Cortex of kidney (tissue), 1 donor: ENCODE measurements at places on chromosomes 1 and 21.

- no peak for DNase-seq
These were observed 315.3 kb downstream of the TPR start for GRCh38 chr1:186059752-186060151.

GRCh38 chr1:154460695-154461260 lies 41.2 kb upstream of the TDRD10 start:
- DNase-seq = no peak

GRCh38 chr1:86971778-86972177 lies 57.3 kb downstream of the HS2ST1 start:
- no peak for DNase-seq

DNA sequence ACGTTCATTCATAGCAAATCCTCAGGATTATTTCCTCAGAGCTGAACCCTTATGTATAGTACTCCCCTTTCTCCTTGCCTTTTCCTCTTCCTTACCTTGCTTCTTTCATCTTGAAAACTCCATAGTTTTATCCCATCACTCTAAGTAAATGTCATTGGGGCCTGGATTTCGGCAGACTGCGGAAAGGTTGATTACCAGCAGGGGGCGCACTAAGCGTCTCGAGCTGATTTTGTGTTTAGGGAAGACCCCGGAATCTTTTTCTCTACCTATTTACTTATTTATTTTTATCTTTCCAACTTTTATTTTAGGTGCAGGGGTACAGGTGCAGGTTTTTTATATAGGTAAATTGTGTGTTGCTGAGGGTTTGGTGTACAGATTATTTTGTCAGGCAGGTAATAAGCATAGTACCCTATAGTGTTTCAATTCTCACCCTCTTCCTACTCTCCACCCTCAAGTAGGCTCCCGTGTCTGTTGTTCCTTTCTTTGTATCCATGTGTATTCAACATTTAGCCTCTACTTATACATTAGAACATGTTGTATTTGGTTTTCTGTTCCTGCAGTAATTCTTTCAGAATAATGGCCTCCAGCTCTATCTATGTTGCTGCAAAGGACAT lies 11.4 kb upstream of the MTARC1 start:
- no peak for DNase-seq

DNA sequence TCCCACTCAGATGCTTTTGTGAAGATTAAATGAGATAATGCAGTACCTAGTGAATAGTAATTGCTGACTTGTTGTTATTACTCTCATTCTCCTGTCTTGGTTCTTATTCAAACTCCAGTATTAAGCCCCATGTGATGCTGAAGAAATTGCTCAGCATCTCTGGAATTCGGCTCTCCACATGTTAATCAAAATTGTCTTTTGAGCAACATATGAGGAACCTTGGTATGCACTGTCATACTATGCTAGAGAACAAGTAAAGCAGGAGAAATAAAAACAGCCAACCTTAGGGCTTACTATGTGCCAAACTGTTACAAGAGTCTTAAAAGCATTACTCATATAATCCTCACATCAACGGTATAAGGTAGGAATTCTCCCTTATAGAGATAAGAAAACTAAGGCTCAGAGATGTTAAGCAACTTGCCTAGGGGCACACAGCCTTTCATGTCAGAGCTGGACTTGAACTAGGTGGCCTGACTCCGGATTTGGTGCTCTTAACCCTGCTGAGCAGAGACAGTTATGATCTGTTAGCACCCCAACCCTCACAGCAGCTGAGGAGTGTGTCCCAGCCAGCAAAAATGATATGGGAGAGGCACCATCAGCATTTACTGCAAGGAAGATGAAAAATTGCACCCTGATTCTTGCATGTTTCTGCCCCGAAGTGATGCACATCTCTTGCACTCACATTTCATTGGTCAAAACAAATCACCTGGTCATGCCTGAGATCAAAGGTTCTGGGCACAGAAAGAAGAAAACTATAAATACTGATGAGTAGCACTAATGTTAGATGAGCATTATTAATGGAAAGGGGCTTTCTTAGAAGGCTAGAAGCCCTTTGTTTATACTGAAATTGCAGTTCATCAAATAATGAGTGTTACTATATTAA lies 102.3 kb downstream of the OMA1 start:
- DNase-seq = no peak

DNA sequence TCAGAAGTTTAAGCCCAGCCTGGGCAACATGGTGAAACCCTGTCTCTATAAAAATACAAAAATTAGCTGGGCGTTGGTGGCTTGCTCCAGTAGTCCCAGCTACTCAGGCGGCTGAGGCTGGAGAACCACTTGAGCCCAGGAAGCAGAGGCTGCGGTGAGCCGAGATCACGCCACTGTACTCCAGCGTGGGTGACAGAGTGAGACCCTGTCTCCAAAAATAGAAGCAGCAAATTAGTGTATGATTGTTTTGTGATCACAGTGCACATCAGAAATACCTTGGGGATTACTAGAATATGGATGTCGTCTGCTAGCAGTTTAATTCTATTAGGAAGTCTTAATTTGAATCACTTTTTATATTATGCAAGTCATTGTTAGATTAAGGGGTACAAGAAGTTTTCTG lies 59.0 kb downstream of the ZBTB17 start:
- DNase-seq = no peak

DNA sequence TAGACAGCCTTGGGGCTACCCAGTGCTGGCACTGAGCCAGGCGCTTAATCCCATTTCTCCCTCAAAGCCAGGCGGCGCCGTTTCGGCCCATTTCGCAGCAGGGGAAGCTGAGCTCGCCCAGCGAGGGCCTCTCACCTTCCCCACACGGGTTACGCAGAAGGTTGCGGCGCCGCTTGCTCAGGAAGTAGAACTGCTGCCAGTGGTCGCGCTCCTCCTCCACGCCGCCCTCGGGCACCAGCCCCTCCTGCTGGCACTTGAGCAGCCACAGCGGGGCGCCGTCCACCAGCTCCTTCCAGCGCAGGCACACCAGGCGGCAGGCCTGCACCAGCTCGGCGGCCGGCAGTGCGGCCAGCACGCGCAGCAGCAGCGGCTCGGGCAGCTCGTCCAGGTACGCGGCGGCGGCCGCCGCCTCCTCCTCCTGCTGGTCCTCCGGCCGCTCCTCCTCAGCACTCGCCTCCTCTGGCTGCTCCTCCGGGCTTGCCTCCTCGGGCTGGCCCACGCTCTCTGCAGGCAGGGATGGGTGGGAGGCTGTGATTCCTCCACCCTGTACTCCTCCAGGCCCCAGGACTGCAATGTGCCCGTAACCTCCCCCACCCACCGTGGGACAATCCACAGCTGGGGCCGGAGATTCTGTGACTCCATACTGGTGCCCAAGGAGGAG lies 3.8 kb downstream of the FBXO2 start:
- DNase-seq = no peak

DNA sequence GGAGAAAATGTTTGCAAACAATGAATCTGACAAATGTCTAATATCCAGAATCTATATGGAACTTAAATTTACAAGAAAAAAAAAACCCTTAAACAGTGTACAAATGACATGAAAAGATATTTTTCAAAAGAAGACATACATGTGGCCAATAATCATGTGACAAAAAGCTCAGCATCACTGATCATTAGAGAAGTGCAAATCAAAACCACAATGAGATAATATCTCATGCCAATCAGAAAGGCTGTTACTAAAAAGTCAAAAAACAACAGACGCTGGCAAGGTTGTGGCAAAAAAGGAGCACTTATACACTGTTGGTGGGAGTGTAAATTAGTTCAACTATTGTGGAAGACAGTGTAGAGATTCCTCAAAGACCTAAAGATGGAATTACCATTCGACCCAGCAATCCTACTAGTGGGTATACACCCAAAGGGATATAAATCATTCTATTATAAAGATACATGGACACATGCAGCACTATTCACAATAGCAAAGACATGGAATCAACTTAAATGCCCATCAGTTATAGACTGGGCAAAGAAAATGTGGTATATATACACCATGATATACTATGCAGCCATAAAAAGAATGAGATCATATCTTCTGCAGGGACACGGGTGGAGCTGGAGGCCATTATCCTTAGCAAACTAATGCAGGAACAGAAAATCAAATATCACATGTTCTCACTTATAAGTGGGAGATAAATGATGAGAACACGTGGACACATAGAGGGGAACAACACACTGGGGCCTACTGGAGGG lies 123.2 kb downstream of the PTPRC start:
- no peak for DNase-seq

DNA sequence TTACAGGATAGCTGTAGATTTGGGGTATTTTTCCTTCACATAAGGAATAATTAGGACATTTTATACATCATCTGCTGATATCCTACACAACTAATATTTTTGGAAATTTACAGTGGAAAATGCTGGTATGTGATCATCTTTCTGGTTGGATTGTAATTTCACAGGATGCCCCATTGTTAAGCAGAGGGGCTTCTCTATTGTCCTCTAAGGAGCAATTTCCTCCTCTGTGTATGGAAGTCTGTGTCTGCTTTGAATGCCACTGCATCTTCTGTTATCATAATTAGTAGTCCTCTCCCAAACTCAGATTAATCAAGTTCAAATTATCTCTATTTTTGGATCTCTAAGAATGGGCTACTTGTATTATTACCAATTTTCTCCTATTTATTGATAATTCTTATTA lies 988.1 kb upstream of the B3GALT2 start:
- DNase-seq = no peak

DNA sequence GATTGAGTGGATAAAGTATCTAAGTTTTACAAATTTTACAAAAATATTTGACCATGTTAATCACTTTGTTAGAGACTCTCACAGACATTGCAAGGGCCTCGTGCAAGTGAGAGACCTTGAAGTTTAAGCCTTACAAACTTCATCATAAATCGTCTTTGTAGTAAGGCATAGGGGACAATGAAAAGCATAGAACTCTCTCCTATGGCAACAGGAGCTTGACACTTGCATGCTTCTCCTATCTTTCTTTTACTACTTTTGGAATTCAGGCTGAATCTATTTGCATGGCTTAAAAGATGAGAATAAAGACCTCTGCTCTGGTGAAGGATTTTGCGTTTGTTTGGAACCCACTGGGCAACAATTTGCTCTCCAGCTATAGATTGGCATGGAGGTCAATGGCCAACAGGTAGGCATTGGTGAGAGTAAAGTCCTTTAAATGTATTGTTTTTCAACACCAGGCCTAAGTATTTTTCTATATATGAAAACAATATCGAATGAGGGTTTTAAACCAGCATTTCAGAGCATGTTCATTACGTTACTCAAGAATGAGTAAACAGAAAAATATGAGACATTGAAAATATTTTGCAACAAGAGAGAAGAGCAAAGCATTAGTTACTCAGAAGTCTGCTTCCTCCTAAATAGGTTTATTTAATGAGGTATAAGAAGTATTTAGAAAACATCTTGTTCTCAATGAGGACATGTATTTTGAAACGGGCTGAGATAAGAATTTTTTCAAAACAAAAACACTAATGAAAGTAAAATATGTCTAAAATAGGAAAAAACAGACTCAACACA lies 192.2 kb downstream of the TGFB2 start:
- DNase-seq = no peak

DNA sequence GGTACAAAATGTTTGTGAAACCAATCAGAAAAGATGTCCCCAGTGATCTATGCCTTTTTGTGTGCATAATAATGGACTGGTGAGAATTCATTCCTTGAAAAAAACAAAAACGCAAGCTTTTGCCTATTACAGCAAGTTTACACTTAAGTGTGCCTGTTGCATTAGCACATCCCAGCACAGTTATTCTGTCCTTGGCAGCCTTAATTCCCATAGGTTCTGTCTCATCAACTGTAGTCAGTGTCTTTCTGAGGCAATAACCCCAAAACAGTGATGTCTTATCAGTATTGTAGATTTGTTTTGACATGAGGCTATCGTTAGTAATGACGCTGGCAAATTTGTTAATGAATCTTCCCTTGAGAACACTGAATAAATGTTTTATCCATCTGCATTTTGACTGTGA lies 109.9 kb upstream of the KCTD3 start:
- DNase-seq = no peak

GRCh38 chr1:226603858-226604559 lies 55.4 kb downstream of the STUM start:
- DNase-seq = no peak

GRCh38 chr21:34559089-34559631 lies 47.1 kb upstream of the KCNE1 start:
- DNase-seq = no peak

- no peak for DNase-seq
These were observed at the start of gene SMCP for GRCh38 chr1:152878042-152878441. SMCP (plus strand) TSS chr1:152878322; CDS start chr1:152884423, 6,101 bp downstream.

GRCh38 chr1:171090604-171091003 lies at the start of gene FMO3:
FMO3 (plus strand) TSS chr1:171090905; CDS start chr1:171092659, 1,754 bp downstream.
- DNase-seq = no peak
